ENCODE measurements at places on chromosomes 7 and 10.

- DNase-seq, result no peak
Observed at GRCh38 chr7:107051376-107051775, 6.9 kb downstream of the PRKAR2B start.

- no peak for DNase-seq
Observed at GRCh38 chr10:80487791-80488538, 33.9 kb downstream of the TSPAN14 start.

DNA sequence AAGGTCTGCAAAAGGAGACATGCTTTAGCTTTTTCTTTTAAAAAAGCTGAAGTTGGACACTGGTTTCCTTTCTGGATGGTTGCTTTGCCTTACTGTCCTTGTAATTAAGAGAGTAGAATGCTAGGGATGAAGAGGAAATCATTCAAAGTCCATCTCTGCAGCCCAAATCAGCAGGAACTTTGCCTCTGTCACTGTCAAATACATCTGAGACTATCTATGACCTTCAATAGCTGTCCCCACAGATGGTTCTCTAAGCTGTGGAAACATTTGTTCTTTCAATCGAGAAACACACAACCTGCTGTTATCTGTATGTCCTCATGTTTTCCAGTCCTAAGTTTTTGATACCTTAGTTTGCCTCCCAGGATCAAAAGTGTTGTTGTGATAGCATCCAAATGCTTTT, 117.5 kb downstream of the SORBS1 start:
- DNase-seq, result no peak

DNA sequence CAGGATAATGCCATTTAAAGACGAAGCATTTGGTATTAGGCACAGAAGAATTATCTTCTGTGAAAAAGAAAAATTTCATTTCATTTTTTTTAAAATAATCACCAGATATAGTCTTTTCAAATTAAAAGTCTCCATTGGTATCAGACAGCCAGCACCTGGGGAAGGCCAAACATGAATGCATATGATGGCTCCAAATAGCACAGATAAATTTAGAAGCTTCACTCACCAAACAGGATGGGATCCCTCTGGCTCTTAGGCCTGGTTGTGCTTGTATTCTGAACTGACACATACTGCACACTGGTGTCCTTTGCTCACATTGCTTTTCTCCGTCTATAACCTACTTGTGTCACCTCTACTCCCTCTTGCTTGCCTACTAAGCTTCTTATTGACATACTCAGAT, 169.5 kb upstream of the CHRM2 start:
- DNase-seq, result no peak
